HT1080 (cell line): ENCODE measurements at places on chromosomes 3 and 15.
A peak's percentile ranks its signal among the peaks of the same experiment; 100 is the strongest.

DNA sequence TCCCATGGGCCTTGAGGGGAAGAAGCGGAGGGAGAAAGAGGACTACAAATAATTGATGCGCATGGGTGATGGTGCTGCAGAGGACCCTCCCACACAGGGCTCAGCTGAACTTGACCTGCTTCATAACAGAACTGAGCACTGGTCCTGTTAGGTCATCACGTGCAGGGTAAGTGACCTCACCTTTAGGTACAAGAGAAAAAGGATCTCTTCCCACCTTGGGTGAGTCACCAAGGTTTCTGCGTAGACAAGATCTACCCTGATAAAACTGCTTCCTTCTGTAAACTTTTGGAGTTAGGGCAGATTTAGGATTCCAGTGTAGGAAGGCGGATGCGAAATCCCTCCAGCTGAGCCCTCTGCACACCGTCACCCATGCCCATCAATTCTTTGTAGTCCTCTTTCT lies 67.1 kb downstream of the FEM1B start:
- no peak for DNase-seq

DNA sequence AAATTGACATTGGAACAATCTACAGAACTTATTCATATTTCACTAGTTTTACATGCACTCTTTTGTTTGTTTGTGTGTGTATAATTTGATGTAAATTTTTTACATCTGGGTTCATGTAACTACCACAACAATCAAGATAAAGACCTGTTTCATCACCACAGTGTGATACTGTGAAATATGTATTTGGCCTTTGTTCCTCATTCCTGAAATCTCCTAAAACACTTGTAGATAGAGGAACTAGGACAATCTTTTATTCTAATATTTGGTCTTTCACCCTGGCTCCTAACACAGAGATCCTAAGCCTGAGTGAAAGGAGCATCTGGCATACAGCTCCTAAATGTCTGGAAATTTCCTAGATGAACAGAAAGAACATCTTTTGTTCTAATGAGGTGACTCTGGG lies 155.0 kb upstream of the GPR149 start:
- DNase-seq, result no peak

- peak; percentile 76 for DNase-seq
Observed at GRCh38 chr3:180036671-180037455, at the start of gene PEX5L. PEX5L (minus strand) TSS chr3:180036937; CDS start chr3:180036599, 338 bp downstream.

DNA sequence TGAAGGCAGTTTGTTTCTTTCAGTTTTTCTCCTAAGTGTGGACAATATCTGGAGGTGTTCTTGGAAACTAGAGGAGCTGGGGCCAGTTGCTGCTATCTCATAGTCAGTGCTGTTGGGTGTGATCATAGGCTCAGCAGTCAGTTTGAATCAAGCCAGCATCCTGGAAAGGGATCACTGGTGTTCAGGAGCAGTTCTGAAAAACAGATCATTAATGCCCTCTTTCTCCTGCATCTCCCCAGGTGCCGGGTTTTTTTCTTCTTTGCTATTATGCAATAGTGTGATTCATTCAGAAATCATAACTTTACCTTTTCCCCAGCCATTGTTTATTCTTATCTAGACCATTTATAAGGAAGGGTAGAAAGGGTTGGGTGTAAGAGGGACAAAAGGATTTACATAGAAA lies 24.0 kb downstream of the LNP1 start:
- DNase-seq, result peak; percentile 38

DNA sequence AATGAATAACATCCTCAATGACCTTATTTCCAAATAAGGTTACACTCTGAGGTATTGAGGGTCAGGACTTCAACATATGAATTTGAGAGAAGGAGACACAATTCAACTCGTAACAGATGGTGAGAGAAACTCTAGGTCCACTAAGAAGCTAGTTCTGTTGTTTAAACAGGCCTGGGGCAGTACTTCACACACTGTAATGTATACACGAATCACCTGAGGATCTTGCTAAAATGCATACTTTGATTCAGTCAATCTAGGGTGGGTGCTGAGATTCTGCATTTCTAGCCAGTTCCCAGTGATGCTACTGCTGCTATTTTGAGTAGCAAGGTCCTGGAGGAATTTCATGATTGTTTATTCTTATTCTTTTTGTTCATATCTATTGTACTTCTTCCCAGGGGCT lies 186.8 kb downstream of the SATB1 start:
- DNase-seq, result no peak

- peak; percentile 80 for DNase-seq
Observed at GRCh38 chr15:48285329-48286214, 45.7 kb upstream of the DUT start.

GRCh38 chr3:143321058-143321769 lies 201.6 kb downstream of the CHST2 start:
- no peak for DNase-seq

DNA sequence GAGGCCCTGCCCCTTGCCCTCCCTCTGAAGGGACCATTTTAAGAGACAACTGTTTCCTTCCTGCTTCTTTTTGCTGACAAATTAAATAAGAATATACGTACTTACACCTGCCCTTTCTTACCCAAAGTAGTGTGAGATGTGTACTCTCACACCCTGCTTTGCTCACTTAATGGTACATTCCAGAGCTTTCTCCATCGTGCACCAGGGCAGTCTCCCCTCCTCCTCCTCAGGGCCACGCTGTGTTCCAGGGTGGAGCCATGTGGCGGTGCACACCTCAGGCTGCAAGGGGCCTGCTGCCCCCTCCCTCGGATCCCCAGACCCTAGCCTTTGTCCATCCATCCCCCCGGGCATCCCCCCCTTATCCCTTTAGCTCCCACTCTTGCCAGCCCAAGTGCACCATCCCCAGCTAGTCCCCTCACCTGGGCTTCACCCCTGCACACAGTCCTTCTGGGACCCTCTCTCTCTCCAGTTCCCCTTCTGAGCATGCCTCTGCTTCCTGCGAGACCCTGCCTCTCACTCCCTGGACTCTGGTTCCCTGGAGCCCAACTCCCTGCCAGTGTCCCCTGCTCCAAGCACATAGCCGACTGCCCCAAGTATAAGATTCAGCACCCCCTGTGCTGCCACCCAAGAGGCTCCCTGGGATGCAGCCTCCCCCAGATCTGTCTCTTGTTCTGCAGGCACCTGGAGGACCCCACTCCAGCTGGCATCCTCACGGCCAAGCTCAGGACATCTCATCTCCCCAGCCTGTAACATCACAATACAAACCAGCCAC lies 89.5 kb upstream of the IQSEC1 start:
- no peak for DNase-seq

DNA sequence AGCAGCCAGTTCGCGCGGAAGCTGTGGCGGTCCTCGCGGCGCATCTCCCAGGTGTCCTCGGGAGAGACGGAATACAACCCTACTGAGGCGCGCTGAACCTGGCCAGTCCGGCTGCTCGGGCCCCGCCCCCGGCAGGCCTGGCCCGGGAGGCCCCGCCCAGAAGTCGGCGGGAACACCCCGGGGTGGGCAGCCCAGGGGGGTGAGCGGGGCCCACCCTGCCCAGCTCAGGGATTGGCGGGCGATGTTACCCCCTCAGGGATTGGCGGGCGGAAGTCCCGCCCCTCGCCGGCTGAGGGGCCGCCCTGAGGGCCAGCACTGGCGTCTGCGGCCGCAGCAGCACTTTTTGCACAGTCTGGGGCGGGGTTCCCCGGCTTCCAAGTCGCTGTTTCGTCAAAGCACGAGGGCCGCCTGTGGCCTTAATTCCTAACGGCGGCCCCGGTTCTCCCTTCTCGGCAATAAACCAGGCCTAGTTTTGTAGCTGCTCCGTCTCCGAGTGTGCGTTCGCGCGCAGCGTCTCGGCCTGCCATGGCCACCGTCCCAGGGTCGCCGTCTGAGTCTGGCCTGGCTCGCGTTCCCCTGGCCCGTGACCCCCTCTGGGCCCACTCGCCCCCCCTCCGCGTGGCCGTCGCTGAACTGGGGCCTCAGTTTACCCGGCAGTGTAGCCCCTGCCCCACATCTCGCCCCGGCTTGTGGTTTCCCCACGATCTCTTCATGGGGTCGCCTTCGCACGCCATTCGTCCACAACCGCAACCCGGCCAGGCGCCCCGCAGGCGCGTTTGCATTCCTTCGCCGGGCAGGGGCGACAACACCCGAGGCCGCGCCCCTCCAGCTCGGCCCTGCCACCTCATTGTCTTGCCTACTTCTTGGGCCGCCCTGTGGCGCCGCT lies 30.0 kb downstream of the NBEAL2 start:
- DNase-seq, result no peak

DNA sequence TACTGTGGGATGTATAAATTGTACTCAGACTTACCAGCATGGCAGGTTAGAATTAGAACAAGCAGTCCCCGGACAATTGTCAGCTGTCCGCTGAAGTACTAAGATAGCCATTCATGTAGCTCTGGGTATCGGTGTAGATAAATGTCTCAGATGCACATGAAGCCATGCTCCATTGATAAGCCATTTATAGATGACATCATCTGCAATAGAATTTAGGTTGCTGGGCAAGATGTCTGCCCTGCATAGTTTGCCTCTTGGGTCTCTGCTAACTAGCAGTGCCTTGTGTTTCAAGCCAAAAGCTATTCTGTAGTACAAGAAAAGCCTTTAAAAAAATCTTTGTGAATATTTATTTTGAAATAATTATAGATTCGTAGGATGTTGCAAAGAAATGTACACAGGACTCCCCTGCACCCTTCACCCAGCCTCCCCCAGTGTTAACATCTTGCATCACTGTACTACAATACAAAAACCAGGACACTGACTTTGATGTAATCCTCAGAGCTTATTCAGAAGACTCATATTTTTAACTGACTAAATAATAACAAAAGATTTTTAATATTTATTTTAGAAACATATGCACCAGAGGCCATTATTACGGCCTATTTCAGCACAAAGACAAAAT lies 220.6 kb upstream of the THRB start:
- no peak for DNase-seq

DNA sequence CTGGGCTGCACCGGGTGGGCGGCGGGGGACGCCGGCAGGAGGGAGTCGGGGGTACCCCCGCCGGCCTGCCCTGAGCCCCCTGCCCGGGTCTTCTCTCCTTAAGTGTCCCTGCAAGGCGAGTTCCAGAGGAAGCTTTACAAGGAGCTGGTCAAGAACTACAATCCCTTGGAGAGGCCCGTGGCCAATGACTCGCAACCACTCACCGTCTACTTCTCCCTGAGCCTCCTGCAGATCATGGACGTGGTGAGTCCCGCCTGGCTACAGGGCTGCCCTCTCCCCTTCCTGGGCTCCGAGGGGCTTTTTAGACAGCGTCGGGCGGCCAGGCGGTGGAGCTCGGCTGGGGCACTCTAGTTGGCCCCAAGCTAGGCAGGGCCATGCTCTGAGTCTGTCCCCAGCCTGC lies 480 bp downstream of the CHRNA7 start:
- DNase-seq, result peak; percentile 20

DNA sequence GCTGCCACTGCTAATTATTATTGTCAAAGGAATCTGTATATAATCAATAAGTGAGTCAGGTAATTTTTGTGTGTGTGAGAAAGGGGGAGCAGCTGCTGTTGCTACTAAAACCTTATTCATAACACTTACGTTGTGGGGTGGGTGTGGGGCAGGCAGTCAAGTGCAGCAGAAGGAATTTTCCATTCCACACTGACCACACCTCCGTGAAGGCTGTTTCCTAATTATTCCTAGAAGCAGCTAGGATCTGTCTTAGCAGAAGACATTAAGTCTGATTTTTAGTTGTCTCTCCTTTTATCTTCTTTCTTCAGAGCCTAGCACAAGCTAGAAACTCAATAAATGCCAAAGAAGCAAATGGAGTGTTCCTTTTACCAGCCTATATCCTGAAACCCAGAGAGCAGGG lies 4.0 kb upstream of the U2SURP start:
- DNase-seq, result peak; percentile 4

- DNase-seq, result no peak
Observed at GRCh38 chr15:55834331-55834730, 91.4 kb upstream of the PRTG start.

DNA sequence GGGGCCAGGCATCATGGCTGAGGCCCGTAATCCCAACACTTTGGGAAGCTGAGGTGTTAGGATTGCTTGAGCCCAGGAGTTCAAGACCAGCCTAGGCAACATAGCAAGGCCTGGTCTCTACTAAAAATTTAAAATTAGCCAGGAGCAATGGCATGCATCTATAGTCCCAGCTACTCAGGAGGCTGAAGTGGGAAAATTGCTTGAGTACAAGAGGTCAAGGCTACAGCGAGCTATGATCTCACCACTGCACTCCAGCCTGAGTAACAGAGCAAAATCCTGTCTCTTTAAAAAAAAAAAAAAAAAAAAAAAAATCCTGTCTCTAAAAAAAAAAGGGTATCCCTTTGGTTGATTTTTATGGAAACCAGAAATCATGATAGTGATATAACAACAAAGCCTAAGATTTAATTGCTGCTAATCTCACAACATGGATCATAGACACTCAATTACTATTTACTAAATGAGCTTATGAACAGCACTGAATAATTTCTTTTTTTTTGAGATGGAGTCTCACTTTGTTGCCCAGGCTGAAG lies 12.1 kb downstream of the PCLAF start:
- DNase-seq, result no peak

DNA sequence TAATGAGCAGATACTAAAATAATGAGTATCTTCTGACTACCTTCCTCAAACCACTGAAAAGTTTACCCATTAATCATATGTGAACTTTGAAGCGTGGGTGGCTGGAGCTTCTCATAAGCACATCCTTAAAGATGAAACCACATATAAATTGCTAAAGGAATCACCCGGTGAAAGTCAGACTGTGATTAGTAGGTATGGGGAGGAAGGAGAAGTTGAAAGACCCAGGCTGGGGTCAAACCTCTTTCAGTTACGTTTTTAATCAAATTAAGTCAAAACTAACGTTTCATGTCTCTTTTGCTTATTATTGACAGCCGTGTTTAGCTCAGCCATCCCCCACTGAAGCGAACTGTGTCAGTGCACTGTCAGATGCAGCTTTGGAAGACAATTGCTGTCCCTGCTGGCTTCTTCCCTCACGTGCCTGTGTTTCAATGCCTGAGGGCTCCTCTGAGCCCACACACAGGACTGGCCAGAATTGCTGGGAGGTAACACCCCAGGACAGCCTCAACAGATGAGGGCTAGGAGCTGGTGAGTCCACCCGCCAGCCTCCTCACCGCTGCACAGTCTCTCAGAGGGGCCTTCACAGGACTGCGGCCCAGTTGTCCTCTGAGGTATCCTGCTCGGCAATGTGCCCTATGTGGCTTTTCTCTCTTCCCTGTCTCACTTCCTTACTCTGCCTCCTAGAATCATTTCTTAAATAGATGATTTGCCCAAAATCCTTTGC lies 29.3 kb upstream of the SH3BP5 start:
- DNase-seq, result no peak

- no peak for DNase-seq
Observed at GRCh38 chr3:58256511-58256910, 18.9 kb downstream of the ABHD6 start.

DNA sequence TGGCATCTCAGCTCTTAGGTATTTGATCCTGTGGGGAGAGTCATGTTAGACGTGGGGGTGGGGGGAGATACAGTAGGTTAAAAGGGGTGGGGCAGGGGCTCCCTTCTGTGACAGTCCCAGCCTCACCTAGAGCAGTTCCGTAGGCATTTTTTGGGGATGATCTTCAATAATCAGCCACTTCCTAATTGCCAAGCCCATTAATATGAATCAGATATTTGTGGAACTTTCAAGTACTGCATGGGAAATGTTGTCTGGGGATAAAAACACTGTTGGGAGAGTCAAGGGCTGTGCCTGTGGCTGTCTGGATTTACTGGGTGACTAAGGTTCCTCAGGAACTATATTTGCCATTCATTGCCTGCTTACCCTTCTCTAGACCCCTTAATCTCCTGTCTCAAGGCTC lies 9.5 kb downstream of the C3orf52 start:
- no peak for DNase-seq
